ENCODE measurements at places on chromosomes 11 and 22.

DNA sequence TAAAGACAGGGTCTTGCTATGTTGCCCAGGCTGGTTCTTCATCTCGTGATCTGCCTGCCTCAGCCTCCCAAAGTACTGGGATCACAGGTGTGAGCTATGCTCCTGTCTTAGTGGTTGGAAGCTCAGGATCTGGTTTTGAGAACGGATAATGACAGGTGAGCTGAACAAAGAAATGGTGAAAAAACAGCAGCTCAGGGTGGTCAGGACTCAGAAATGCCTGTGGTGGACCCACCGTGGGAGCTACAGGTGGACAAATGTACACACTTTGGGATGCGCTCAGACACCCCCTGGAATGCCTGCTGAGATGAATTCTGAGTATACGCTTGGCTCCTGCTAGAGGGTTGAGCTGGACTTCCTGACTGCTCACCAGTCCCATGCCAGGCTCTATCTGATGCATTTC lies 9.5 kb downstream of the RFPL1 start:
- DNase-seq: no peak

DNA sequence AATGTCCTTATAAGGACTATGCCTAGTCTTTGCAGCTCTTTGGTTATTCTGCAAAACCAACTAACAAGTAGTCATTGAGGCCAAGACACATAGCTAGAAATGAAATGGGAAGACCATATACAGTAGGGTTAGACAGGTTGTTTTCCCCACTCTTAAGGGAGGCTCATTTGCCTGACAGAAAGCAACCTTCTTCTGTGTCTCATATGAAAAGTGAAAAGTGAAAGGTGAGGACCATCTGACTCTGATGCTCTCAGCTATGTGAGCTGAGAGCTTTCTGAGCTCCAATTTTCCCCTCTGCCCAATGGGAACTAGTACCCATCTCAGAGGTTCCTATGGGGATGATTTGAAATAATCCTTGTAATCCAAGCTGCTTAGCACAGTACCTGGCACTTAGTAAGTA lies 142.0 kb upstream of the BDNF start:
- DNase-seq: no peak

- DNase-seq: no peak
Observed at GRCh38 chr11:118213781-118214180, 11.0 kb downstream of the JAML start.

GRCh38 chr22:36027579-36027934 lies 1.1 kb downstream of the RBFOX2 start:
- DNase-seq: no peak

DNA sequence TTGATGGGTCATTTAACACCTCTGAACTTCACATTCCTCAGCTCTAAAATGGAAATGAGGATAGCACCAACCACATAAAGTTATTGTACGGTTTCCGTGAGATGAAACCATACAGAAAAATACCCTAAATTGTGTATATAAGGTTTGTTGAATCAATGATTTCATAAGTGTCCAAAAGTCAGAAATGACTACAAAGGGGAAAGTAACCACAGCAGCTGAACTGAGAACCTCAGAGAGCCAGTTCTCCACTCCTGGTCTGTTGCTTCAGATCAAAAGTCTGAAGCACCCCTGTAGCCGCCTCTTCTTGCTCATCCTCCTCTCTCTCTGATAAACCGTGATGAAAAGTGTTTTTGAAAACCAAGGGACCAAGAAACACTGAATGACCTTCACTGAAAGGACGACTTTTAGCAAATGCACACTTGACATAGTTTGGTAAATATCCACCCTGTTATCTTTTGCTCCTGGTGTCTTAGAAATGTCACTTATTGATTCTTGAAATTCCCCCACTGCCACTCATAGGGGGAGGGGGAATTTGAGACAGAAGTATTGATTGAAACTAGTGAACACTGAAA lies 194.5 kb downstream of the NAV2 start:
- DNase-seq: no peak

DNA sequence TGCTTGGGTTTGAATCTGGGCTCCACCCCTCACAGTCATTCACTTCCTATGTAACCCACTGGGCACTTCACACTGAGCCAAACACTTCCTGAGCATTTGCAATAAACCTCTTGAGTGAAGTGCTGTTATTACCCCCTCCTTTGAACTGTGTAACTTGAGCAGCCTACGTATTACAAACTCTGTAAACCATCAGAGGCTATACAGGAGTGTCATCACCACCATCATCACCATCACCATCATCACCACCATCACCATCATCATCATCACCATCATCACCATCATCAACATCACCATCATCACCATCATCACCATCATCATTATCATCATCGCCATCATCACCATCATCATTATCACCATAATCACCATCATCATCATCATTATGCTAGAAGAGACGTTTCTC lies 18.4 kb downstream of the RTL6 start:
- DNase-seq: peak; percentile 70

GRCh38 chr11:65444314-65445051 lies 21.9 kb downstream of the NEAT1 start:
- no peak for DNase-seq

DNA sequence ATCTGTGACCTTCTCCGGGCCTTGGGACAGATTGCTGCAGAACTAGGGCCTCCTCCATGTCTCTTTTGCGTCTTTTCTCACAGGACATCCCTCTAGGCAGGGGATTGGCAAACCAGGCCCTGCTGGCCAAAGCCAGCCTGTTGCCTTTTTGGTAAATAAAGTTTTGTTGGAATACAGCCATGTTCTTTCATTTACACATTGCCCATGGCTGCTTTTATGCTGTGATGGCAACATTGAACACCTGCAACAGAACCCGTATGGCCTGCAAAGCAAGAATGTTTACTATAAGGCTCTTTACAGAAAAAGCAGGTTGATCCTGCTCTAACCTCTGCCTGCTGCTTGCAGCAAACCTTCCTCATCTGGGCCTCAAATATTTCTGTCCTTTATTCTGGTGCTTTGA lies 56.8 kb upstream of the B3GAT1 start:
- DNase-seq: no peak

GRCh38 chr11:107563702-107564101 lies 1.8 kb downstream of the ALKBH8 start:
- DNase-seq: no peak

DNA sequence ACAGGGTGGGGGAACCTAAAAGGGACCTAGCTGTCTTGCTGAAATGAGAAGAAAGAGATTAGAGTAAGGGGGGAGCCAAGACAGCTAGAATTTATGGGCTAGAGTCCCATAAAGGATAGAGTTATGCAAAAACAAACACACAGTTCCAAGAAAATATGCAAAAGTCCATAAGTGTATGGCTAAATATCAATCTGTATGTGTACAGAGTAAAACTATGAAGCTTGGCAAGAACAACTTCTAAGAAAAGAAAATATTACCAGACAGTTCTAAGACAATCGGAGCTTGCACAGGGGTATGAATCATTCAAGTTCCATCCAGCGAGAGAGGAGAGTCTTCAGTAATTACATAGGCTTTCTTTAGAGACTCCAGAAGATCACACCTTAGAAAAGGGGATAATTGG lies 41.8 kb downstream of the GDPD4 start:
- DNase-seq: no peak

GRCh38 chr11:104881117-104881794 lies 17.0 kb downstream of the CASP12 start:
- DNase-seq: no peak

DNA sequence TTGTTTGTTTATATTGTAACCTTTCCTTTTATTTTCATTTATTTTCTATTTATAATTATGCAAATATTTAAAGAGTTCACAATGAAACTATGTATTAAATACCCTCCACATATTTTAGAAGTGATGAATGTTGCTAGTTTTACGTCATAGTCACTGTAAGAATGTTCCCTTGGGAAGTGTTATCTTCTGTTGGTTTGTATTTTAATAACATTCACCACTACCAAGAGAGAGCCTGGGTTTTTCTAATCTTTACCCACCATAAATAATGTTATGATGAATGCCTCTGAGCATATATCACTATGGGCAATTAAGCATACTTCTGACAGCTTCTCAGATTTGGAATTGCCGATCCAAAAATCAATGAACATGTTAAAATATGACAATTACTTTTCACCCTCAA lies 80.7 kb downstream of the GGT1 start:
- no peak for DNase-seq

- DNase-seq: no peak
Observed at GRCh38 chr11:73142128-73142377, at the start of gene FCHSD2. TSS of gene FCHSD2 (minus strand) at chr11:73142318. CDS start at chr11:73141877, 441 bp downstream.

- no peak for DNase-seq
Observed at GRCh38 chr22:40485813-40486667, 115.6 kb downstream of the SGSM3 start.

GRCh38 chr11:56089697-56090096 lies 3.4 kb upstream of the OR8I2 start:
- DNase-seq: no peak

DNA sequence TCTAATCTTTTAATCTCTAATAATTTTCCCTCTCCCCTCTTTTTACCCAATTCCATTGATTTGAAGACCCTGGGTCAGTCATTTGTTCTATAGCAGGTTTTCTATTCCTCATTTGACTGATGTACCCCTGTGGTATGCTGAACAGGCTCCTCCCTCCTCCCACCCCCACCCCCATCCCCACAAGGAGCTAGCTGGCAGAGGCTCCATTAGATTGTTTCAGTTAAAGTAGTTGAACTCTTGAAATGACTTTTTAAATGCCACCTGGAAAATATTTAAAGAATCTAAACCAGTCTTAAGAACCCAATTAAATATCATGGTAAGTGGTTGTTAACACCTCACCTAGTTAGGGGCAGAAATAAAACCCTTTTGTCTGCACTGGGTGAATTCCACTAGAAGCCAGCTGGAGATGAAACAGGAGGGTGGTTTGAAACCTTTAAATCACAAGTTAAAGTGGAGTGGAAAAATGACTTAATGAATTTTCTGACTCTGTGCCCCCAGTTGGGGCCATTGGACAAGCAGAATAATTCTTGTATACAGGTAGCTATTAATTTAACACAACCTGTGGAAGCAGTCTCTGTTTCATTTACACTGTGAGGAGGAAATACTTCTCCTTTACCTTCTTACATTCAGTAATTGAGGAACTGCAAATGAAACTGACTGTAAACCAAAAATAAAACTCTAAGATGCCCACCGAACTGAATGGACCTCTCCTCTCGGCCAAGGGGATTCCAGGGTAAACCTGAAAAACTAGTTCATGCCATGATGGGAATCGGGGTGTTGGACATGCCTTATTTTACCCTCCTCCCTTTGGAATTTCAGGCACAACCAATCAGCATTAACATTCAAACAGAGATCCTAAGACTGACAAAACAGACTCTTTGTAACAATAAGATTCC lies 30.7 kb downstream of the PRR5L start:
- DNase-seq: no peak

DNA sequence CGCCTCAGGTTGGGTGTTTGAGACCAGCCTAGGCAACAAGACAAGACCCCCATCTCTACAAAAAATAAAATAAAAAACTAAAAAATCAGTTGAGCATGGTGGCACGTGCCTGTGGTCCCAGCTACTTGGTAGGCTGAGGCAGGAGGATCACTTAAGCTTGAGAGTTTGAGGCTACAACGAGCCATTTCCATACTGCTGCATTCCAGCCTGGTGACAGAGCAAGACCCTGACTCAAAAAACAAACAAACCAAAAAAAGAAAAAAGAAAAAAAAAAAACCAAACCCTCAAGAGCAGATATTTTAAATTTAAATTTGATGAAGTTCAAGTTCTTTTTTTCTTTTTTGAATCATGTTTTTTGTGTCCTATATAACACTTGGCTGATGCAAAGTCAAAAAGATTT lies 7.2 kb upstream of the CCDC83 start:
- no peak for DNase-seq

GRCh38 chr11:60566776-60567175 lies 51.6 kb downstream of the MS4A13 start:
- no peak for DNase-seq

DNA sequence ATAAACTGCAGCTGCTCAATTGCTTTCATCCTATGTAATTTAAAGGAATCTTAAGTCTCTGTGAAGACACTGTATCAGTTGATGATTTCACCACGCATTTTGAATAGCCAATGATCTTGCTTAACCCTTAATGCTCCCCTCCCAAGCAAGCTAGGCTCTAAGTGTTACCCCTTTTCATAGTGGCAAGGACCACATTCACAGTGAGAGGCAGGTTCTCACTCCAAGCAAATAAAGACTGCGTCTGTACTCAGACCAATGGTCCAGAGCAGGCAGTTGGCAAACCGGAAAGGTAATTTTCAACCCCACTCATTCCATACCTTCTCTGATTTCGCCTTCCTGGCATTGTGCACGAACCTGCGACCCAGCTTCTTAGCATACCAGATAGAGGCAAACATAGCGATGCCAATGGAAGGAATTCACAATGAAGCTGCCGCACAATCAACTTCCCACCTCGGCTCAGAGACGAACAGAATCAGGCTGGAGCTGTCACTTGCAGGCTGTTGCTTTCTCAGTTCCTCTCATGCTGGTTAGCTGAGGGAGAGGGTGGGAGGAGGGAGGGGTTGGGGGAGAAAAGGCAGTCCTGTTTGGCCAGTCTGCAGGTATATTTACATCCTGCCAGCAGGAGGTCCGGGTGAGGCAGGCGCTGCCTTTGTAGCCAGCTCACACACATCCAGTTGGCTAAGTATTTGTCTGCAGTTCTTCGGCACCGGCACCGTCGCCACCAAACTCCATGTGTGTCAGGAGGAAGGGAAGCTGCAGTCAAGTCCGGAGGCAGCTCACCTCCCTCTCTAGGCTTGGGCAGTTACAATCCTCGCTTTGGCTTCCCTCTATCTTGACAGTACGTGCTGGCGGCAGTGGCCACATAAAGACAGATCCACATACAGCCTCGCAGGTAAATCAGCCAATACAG lies 1151.2 kb upstream of the CCDC90B start:
- DNase-seq: peak; percentile 84

DNA sequence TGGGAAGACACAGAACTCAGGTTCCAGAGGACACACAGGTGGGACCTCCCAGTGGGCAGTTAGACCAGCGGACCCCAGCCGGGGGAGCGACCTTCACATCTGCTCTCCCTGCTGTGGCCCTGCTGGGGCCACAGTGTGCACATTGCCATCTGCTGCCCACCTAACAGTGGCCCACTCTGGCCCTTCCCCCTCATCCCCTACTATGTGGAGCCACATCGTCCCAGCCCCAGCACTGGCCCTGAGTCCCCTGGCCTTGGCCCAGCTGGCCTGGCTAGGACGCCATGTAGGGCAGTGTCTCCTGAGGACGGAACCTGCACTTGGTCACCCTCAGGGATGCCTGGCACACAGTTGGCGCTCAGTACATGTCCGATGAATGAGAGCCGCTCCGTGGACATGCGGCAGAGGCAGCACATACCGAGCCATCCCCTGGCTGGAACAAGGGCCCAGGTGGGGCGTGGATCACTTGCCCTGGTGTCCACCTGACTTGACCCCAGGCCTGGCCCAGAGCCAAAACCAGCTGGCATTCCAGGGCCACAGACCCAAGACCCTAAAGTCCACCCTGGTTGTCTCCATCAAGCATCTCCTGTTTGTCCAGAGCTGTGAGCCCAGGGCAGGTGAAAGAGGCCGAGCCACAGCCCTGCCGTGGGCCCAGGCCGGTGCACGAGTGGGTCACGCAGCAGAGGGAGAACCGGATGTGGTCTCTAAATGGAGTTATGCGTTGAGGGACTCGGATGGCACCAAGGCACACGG lies 93.1 kb upstream of the FGF3 start:
- no peak for DNase-seq

Measured in NCI-H510A (cell line).